ENCODE measurements at places on chromosomes 2 and 18.
A peak's percentile ranks its signal among the peaks of the same experiment; 100 is the strongest.

DNA sequence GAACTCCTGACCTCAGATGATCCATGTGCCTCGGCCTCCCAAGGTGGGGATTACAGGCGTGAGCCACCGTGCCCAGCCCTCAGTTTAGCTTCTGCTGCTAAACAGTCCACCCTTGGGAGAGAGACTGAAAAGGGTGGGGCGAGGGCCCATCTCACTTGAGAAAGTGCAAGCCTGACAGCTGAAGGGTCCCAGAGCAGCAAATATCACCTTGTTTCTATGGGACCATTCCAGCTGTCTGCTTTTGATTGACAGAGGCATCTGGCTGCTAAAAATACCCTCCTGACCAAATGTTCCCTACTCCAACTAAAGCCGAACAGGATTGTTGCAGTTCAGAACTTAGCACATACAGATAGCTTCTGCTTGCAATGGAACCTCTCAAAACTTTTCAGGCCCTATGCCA, 436 bp upstream of the SMYD1 start:
- DNase-seq: no peak

DNA sequence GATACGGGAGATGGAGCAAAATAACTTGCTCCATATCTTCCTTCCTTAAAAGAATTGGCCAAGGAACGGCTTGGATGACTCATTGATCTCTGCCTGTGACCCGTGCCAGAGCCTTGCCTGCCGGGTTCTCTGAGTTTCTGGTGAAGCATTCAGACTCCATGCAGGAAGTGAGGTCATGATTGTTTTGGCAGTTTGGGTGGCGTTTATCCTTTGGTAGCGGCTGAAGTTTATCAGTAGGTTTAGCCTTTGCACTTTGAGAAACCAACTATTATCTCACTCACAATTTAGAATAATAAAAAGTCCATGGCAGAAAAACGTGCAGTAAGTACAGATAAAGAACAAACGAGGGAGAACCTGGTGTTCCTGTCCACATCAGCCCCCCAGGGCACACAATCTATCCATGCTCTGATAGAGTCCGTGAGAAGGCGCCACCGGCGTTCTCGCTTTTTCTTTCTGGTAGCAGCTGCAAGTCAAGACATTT, 15.0 kb upstream of the CTAGE1 start:
- DNase-seq: no peak

DNA sequence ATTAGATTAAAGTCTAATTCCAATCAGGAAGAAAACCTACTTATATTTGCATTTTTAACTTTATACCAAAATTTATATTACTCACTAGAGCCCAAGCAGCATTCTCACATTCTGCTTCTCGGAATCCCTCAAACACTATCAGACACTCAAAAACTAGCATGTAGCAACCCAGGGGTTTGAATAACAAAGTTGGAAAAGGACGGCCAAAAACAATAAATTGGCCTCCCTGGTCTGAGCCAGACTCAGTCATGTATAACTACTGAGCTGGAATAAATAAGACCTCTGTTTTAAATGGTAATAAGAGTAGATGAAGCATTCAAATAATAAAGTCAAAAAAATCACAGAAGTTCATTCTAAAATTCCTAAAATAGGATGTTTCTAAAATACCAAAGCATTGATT, 290.9 kb downstream of the IRS1 start:
- DNase-seq: no peak

GRCh38 chr2:149564983-149565382, 22.6 kb downstream of the MMADHC start:
- no peak for DNase-seq

DNA sequence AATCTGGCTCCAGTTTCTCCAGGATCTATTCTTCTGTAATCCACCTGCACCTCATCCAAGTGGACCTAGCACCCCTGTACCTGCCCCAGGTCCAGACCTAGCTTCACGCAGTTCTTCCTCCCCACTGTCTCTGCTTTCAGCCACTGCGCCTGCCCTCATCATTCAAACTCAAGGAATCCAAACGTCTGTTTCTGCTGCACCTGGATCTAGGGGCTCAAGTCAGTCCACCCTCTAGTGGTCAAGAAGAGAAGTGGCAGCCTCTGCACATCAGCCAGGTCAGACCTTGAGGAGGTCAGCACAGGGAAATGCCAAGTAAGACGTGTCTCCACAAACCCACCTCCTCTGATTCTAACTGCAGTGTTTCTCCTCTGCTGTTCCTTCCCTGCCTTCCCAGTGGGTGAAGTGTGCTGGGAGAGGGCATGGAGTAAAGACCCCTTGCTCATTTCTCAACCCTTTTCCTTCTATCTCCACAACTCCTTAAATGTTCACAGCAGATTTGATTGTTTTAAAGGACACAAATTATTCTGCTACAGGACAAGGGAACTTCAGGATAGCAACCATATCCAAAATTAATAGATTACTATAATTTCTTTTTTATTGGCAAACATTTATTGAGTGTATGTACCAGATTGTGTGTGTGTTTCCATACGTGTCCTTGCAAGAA, 8.6 kb upstream of the RNF152 start:
- DNase-seq: peak; percentile 49

DNA sequence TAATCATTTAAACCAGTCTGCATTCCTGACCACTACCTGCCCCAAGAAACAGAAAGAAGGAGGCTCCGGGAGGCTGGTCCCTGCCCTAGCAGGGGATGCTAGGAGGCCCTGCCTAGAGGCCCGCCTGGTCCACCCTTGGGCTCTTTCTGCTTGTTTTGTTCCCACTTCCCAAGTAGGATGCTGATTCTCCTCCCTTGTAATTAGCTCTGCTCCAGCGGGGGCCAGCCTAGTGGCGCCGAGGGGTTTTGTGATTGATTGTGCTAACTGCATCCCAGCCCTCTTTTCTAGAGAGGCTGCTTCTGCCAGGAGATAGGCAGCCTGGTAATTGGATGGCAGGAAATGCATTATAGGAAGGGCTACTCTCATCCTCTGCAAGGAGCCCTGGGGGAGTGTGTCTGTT, 220.0 kb downstream of the LOXHD1 start:
- no peak for DNase-seq

GRCh38 chr18:76557026-76557575, 62.1 kb upstream of the ZNF516 start:
- no peak for DNase-seq

DNA sequence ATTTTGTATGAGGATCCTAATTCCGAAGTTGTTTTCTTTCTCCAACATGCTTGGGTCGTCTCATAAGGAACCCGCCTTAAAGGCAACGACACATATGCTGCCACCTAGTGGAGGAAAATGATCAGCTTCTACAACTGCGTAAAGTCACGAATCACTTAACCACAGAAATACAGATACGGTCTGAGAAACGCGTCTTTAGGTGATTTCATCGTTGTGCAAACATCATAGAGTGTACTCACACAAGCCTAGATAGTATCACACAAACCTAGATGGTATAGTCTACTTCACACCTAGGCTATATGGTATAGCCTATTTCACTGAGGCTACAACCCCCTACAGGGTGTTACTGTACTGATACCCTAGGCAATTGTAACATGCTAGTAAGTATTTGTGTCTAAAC, 13.1 kb downstream of the GNLY start:
- DNase-seq: peak; percentile 70

GRCh38 chr2:154280543-154280942, 408.8 kb downstream of the GALNT13 start:
- DNase-seq: no peak

- no peak for DNase-seq
Measured at GRCh38 chr2:36421379-36421778, 65.8 kb downstream of the CRIM1 start.

- DNase-seq: peak; percentile 4
Measured at GRCh38 chr2:175180701-175181103, 808 bp downstream of the ATP5MC3 start.

- DNase-seq: no peak
Measured at GRCh38 chr2:228876276-228876675, 394.8 kb downstream of the PID1 start.

GRCh38 chr2:3628800-3629199, 29.2 kb upstream of the ALLC start:
- DNase-seq: no peak

- DNase-seq: no peak
Measured at GRCh38 chr2:230871361-230872150, 6.8 kb downstream of the ITM2C start.

GRCh38 chr2:158097481-158097880, 4.2 kb upstream of the UPP2 start:
- DNase-seq: no peak

DNA sequence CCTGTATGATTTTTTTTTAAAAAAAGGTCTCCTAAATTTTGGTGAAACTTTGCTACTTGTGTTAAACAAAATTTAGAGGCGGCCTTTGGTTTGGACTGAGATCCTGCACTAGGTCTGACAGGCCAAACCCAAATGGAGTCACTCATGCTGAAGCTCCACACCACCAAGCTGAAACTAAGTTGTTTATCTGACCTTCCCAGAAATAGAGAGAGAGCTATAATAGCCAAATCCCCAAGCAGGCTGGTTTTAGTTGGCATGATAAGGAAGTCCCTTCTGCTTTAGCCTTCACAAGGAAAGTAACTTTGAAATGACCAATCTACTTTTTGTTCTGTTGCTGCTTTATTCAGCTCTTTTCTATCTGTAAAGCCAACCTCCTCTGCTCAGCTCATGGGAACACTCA, 17.1 kb upstream of the THUMPD2 start:
- DNase-seq: no peak

GRCh38 chr2:144354953-144355352, 165.0 kb downstream of the ZEB2 start:
- no peak for DNase-seq

GRCh38 chr2:21774691-21775368, 651.1 kb downstream of the TDRD15 start:
- no peak for DNase-seq

DNA sequence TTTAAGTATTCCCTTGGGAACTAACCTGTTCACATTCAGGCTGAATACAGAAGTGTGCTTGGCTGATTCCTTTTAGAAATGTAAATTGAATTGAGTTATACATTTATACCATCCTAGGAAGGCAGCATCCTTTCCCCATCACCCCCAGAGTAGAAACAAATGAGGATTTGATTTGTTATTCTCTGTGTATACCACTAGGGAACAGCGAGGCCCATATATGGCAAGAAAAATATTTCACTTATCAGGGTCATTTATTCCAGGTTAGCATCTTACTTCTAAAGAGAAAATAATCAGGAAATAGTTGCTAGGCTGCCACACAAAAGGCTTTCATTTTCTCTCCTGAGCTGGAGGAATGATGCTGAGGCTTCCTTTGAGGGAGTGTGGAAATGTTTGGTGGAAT, 516.9 kb downstream of the PIK3C3 start:
- no peak for DNase-seq

DNA sequence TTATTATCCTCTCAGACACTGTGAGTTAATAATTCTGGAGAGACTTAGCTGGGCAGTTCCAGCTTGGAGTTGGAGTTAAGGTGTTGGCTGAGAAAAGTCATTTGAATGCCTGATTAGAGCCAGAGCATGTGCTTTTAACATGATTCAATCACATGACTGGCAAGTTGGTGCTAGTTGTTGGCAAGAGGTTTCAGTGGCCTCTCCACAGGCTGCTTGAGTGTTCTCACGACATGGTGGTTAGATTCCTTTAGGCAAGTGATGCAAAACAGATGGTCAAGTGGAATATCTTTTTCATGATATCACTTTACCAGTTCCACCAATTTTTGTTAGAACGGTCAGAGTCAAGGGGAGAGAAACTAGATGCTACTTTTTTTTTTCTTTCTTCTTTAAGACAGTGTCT, 262.7 kb upstream of the FN1 start:
- no peak for DNase-seq

- no peak for DNase-seq
Measured at GRCh38 chr2:24225499-24226242, 50.8 kb downstream of the FAM228A start.

DNA sequence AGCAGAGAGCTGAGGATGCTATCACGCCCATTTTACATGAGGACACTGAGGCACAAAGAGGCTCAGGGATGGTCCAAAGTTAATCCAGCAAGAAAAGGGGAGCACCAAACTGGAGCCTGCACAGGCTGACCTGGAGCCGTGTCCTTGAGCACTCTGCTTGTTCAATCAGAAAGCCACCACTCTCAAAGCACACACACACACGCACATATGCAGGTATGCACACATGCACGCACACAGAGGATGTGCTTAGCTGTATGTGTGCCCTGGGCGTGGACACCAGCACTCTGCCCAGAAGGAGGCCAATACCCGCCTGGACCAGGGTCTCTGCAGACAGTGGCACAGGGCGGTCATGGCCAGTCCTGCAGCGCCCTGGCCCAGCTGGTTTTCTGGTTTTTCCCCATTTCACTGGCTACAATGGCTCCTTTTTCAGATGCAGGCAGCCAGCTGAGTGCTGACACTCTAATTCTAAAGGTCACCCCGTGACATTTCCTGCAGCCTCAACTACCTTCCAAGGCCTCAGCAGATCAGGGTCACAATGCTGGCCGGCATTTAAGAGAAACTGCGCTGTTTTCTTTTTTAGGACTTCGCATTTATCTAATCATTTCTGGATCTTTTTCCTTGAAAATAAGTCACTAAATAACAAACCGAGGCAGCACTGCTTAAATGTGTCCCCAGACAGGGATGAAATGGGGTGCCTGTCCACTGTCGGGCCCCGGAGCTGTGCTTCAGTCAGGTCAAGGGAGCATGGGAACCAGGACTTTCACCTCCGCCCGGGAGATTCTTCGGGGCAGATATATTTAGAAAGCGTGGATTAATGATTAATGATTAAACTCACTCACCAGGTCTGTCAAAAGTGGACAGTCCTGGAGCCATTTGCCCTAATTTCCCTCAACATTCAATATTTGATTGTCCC, 104.5 kb downstream of the HDAC4 start:
- DNase-seq: no peak

- DNase-seq: no peak
Measured at GRCh38 chr2:29492701-29493100, 377.5 kb downstream of the CLIP4 start.

- peak; percentile 45 for DNase-seq
Measured at GRCh38 chr2:134739236-134739878, 20.6 kb upstream of the TMEM163 start.

- DNase-seq: no peak
Measured at GRCh38 chr2:186755066-186755465, 61.2 kb downstream of the FAM171B start.

GRCh38 chr2:2577407-2577831, 246.3 kb upstream of the MYT1L start:
- no peak for DNase-seq

Measured in CD4-positive, alpha-beta T cell treated with Interleukin-1 beta for 1 hour (primary cell).